ENCODE measurements at places on chromosomes 12 and 14.

GRCh38 chr12:110563702-110564470 is 19.2 kb downstream of the PPTC7 start:
- DNase-seq = no peak

DNA sequence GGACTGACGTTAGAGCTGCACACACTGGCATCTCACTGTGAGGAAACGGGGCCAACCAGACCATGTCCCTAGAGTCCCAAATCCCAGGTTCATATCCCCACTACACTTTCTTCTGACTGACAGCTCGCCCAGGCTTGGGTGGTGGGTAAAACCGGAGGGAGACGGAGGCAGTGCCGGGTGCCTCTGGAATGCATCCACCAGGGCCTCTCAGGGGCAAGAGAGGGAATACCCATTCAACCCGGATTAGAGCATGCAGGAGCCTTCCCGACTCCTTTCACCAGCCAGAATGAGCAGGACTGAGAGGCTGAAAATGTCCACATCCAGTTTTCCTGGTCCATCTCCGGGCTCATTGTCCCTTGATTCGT is 297.2 kb downstream of the ADGRD1 start:
- DNase-seq = no peak

DNA sequence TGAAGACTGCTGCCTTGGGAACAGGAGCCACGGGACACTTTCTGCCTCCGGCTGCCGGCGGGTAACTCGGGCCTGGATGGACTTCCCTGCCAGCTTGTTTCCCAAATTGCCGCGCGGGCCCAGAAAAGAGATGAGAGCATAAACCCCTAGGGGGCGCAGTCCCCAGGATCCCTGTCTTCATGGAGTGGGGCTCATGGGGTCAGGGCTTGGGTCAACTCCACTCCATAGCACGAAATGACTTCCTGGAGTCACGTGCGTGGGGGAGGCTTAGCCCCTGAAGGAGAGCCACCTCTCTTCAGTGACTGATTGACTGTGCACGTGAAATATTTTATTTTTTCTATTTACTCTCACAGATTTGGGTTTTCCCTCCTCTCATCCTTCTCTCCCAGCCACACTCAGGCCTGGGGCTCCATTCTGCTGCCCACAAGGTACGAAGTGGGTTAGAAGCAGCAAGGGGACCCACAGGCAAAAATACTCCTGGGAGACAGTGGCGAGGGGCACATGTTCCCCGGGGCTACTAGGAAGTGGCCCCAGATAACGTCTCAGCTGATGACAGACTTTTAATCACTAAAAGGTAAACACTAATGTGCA is 10.0 kb downstream of the PGF start:
- no peak for DNase-seq

GRCh38 chr14:74259513-74259912 is 20.3 kb downstream of the VSX2 start:
- DNase-seq = no peak

DNA sequence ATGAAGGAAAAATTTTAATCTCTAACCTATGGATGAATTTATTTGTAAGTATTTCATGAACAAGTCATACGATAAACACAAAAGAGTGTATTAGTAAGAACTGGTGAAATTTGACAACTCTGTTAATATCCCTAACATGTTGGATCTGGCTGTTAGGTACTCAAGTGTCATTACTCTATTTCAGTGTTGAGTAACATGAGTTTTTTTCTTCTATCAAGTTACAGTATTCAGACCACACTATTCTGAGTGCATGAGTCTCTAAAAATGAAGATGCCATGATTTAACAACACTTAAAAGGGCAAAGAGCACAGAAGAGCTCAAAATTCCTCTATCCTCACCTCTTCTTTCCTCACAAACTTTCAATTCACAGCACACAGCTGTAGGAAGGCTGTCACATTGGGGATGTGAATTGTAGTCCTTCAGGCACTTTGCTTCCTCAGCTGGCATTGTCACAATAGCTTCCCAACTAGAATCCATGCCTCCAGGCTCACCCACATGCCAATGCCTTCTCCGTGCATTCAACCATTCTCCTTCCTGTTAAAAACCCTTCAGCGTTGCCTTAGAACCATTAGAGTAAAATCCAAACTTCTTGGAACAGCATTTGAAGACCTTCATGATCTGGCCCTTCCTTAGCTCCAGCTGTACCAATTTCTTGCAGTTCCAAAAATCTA is 73.7 kb upstream of the DBX2 start:
- DNase-seq = no peak

DNA sequence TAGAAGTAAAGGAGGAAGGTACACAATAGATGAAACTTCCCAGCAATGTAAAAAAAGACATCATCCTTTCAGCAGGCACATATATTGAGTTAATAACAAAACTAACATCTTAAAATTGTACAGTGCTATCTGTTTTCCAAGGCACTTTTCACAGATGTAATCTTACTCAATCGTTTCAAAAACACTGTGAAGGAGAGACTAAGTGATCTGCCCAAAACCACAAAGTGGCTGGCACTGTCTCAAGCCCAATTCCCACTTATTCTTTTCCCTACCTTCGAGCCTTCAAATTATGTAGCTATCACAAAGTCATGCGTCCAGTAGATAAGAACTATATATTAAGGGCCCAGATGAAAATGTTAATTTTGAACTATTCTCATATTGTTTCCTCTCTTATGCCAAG is 193.6 kb upstream of the RASSF8 start:
- DNase-seq = no peak

GRCh38 chr12:123106640-123107359 is 44.1 kb downstream of the PITPNM2 start:
- no peak for DNase-seq

GRCh38 chr12:58920961-58921861 is 907 bp upstream of the LRIG3 start:
- no peak for DNase-seq

GRCh38 chr14:105313381-105314286 is 914 bp upstream of the PACS2 start:
- no peak for DNase-seq

DNA sequence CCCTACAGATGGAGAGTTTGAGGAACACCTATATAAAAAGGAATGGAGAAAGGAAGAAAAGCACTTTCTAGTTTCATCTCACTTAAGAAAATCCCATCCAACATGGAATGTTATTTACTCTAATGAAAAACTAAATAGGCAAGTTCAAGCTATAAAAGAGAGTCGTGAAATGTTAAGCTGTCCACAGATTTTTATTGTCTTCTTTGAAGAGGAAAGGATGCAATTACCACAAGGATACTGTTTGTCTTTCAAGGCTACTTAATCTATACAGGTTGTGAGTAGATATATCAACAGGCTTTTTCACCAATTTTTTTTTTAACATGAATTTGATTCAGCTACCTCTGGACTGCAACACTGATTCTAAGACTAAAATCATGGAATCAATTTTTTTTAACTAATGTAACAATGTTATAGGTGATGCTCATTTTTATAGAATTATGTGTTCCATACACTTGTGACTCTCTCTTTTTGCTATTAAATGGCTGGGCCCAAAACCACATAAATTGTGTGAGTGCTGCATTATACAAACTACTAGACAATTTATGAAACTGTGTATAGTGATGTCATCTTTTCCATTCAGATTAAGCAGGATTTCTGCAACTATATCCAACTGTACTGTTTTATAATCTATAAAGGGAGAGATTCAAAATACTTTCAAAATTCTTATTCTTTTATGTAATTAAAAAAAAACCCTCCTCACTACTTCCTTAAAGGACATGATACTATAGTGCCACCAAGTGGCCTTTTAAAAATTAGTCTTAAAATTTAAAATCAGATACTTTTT is 26.8 kb upstream of the BMAL2 start:
- no peak for DNase-seq

GRCh38 chr12:56714431-56714929 is 10.6 kb downstream of the NACA start:
- DNase-seq = no peak

DNA sequence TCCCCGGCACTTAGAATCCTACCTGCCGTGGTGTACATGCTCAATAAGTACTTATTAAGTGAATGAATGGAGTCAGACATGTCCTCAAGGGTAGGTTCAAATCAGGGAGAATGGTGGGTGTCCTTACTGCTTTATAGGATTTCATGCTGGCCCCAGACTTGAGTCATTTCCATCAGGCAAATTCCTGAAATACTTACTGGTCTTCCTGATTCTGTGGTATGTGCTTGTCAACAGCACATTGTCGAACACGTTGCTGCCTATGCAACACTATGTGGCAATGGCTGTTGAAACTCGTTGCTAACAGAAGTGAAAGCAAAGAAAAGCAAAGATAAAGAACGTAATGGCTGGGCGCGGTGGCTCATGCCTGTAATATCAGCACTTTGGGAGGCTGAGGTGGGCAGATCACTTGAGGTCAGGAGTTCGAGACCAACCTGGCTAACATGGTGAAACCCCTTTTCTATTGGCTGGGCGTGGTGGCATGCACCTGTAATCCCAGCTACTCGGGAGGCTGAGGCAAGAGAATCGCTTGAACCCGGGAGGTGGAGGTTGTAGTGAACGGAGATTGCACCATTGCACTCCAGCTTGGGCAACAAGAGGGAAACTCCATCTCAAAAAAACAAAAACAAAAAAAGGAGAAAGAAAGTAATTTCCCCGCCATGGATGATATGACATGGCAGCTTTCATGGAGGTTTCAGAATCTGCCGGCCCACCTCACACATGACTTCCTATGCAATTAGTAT is 214.9 kb downstream of the ZFP36L1 start:
- no peak for DNase-seq

- DNase-seq = no peak
Measured at GRCh38 chr12:64229240-64229639, 7.1 kb upstream of the KICS2 start.

- DNase-seq = no peak
Measured at GRCh38 chr12:13135371-13136178, 32.1 kb upstream of the GSG1 start.

DNA sequence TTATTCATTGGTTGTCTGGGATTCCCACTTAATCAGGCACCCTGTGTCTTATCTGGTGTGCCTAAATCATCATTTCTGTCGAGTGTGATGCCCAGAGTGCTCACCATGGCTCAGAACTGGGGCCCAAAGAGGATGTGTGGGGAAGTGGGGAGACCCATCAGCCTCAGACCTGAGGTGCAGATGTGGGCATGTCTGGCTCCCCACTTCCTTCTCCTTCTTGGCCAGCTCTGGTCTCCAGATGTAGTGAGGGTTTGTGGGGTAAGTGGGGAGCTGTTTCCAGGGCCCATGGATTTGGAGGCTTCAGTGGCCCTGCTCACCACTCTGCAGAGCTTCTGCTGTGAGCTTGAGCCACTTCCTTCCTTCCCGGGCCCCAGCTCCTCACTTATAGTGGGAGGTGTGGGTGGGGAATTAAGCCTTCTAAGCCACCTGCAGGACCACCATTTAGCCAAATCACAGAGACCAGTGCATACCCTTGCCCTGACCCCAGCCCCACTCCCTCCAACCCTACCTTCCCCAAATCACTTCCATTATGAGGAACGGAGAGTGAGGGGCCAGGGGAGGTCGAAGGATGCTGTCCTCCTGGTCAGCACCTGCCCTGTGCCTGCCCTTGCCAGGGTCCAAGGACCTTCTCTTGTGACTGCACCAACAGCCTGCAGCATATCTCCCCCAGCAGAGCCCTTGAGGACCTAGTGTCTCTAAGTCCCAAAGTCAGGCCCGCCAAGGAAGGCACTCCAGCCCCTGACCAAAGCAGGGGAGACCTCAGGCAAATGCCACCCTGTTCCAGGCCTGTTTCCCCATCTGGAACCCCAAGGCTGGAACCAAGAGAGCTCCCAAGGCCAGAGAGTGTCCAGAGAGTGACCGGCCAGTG is 278.2 kb upstream of the RTL1 start:
- DNase-seq = peak; percentile 88

DNA sequence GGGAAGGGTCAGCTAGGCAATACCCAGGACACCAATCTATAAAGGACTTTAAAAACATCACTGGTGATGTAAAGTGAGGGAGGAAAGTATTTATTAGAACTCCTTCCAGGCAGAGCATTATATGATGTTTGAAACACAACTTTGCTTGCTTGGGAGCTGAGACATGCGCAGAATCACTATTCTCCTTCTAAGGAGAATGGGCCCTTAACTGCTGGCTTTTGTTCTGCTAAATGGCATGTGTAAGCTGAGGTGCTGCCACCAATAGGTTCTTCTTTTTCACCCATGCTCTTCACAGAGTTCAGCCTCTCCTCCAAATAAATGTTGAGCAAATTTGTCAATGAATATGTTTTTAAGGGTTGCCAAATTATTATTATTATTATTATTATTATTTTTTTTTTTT is 3.9 kb downstream of the STAC3 start:
- no peak for DNase-seq
